ENCODE measurements at places on chromosomes 2 and 18.

GRCh38 chr18:24019641-24020331, 5.2 kb downstream of the TTC39C start:
- no peak for DNase-seq

- DNase-seq: no peak
Observed at GRCh38 chr2:199588054-199588453, 130.3 kb upstream of the SATB2 start.

DNA sequence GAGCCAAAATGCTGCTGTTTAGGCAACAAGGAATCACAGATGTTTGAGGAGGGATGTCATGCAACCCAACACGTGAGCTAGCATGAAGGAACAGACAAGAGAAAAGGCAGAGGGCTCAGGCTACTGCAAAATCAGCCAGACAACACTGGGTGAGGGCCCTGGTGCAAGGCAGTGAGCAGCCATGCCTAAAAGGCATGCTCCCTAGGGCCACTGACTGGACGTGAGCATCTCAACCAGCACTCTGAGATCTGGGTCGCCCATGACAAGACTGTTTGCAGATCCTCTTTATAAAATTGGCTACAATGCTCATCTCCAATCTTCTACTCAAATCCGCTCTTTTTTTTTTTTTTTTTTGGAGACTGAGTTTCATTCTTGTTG, 49.1 kb downstream of the KIAA2012 start:
- DNase-seq: no peak

DNA sequence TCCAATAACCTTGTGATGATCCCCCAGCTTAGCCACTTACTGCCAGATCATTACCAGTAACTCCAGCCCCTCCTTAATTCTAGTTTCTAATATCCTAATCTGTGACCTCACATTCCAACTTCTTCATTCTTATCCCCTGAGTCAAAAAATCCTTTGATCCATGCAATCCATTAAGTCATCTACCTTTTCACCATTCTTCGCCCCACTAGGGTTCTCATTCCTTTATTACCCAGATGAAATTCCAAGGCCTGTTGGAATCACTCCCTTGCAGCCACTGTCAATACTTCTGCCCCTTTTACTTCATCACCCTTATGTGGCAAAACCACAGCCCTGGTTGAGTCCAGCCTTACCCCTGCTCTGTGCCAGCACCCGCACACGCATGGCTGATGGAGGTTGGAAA, 20.3 kb upstream of the IL36G start:
- no peak for DNase-seq
